ENCODE measurements at places on chromosomes 3 and 15.

- DNase-seq, result no peak
Observed at GRCh38 chr3:130850044-130850797, 43.7 kb upstream of the ATP2C1 start.

DNA sequence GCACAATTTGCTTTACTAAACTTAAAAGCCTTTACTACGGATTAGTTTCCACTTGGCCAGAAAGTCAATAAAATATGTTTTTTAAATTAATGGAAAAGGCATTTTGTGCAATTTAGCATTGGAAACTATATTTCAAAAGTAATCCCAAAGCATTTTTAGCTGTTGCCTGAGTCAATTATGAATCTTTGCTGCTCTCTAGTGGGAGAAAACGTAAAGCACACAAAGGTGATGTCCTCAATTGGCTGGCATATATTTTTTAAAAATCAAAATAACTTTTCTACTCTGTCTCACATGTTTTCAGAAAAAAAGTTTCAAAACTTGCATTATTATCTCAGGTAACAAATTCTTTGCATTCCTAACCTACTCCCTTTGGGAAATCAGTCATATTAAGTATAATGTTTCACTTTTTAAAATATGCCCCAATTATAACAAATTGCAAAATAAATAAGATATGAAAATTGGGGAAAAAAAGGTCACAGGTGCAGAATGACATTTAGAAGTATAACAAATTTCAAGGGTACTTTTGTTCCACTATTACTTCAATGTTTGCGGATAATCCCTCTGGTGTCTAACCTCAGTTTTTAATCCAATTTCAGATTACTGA lies 47.2 kb upstream of the TEX55 start:
- DNase-seq, result no peak

- no peak for DNase-seq
Observed at GRCh38 chr15:79170256-79170664, 79.7 kb upstream of the RASGRF1 start.

DNA sequence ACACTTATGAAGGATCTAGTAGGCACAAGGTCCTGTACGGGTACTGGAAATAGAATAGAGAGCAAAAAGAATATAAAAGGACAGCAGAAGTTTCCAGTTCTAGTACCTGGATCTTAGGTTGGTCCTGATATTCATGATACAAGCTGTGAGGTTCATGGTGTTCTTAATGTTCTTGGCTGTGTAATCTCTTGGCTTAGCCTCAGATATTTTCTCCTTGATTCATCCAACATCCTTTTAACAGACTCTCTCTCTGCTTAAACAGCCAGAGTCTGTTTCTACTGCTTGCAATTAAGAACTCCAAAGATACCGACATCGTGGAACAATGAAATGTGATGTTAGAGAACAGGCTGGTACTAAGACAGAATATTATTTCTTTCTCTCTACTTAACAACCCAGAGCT lies 49.9 kb downstream of the CNTN3 start:
- DNase-seq, result no peak

- no peak for DNase-seq
Observed at GRCh38 chr3:111874177-111874820, 15.2 kb downstream of the PHLDB2 start.

- no peak for DNase-seq
Observed at GRCh38 chr3:55461896-55462295, 25.2 kb downstream of the WNT5A start.

GRCh38 chr15:29849218-29849617 lies 26.9 kb upstream of the TJP1 start:
- no peak for DNase-seq

GRCh38 chr3:37526511-37526910 lies 335.2 kb upstream of the CTDSPL start:
- no peak for DNase-seq

DNA sequence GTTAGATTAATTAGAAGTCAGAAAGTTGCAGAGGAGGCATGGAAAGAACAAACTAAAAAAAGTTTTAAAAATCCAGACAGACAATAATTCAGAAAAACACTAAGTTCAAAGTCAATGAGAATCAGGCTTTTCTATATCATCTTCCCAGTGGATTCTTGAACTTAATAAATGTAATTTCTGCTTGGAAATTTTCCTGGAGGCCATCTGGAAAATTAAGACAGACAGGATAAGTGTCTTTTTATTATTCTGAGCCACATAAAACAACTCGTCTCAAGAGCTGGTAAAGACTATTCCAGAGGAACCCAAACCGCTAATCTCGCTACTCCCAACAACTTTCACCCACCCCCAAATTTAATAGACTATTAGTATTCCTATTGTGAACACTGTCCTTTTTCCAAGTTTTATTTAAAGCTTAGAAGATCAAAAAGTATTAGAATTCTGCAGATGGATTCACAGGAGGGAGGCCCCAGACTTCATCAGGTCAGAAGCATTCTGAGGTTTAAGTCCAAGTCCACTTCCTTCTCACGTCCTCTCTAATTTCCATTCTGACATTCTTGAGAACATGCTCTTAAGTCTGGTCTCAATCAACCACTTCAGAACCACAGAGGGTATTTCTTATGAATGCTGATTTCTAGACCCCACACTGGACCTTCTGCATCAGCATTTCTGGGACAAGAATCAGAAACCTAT lies 61.3 kb downstream of the ERC2 start:
- no peak for DNase-seq

DNA sequence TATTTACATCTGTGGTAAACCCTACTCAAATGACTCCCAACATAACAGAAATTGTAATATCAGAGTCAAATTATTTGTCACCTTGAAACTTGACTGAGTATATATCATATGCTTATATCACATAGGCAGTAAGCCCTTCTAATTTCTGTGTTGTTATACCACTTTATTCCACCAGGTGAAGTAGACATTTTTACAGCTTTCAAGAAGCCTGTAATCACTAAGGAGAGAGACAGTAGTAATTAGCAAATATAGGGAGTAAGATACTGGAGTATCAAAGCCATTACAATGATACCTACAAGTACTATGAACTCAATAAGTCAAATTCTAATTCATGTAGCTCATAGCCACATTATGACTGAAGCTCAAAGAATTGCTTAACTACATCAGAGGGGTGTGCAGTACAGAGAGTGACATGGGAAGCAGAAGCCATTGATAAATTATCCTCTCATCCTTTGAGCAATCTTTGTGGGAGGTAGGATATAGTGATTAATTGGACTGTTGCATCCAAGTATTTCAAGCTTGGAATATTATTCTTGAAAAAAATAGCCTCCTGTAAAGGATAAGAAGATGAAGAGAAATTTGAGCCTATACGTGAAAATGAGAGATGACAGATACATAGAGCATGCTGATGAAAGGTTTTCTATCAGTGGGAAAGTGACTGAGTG lies 1005.9 kb downstream of the ZPLD1 start:
- DNase-seq, result no peak

- no peak for DNase-seq
Observed at GRCh38 chr3:185172086-185173049, 19.5 kb upstream of the C3orf70 start.

- no peak for DNase-seq
Observed at GRCh38 chr3:47434849-47435248, 40.9 kb downstream of the SCAP start.

DNA sequence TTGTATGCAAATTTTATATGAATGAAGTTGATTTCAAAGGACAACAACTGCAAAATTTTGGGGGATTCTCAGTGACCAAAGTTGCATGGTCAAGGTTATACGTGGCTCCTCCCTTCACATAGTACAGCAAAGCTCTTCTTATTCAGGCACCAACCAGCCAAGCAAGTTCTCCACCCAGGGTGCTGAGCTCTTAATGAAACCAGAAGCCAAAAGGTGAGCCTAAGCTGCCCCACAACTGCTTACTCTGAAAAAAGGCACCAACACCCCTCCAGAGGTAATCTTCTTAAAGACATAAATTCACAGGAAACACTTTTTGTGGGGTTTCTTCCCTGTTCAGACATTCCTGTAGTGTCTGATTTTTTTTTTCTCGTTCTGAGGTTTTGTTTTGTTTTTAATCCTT lies 106.1 kb upstream of the GMNC start:
- no peak for DNase-seq

DNA sequence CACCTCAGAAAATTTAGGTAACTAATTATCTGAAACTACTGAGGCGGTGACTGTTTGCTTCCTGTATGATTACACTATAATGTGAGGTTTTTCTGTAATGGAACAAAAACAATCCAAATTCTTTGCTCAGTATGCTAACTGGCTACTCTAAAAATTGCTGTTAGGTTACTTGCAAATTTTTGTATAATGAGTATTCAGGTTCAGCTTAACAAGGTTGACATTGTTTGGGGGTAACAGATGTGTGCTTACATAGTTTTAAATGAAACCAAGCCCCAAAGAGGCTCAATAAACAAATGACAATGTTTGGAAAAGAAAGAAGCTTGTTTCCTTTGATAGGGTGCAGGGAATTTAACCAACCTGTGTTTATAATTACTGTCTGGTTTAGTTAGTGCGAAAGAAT lies 414.5 kb upstream of the MDFIC2 start:
- DNase-seq, result no peak

- no peak for DNase-seq
Observed at GRCh38 chr15:89070197-89071124, 17.8 kb upstream of the ABHD2 start.

GRCh38 chr3:53154881-53155285 lies 6.1 kb upstream of the PRKCD start:
- no peak for DNase-seq

DNA sequence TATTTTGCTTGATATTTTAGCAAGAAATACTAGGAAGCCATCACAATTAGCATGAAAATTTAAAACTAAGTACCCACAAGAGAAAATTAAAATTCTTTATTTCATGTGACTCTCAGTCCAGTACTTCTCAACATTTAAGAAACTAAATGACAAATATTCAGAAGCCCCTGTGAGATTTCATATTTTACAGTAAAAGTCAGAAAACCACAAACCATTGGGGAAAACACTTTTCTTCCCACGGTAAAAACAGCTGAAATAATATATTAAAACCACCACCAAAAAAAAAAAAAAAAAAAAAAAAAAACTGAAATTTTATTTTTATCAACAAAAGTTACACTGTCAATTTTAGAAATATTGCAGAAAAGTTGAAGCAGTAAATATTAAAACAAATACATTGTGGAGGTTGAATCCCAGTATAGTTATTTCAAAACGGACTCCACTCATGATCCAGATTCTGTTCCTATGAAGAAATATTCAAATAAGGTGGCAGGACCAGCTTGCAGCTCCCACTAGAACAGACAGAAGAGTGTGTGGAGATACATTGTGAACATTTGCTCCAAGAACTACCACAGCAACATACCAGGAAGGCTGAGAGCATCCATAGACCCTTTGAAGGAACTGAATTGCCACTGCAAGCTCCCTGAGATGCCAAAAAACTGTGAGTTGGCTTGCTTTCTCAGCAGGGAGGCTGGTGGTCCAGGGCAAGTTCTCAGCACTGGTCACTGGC lies 308.2 kb downstream of the CTNNB1 start:
- no peak for DNase-seq

DNA sequence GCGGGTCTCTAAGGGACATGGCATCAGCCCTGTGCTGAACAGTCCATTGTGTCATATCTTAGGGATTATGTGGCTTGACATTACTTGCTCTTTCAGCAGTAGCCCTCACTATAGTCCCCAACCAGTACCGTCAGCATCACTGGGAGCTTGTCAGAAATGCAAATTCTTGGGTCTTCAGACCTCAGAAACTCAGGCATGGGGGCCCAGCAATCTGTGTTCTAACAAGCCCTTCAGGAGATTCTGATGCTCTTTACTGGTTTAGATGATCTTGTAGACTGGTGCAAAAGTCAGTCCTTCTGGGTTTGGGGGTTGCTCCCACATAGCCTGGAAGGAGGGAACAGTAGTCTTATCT lies 39.0 kb upstream of the TRAK1 start:
- DNase-seq, result no peak

GRCh38 chr3:81581966-81582599 lies 179.4 kb downstream of the GBE1 start:
- DNase-seq, result no peak

DNA sequence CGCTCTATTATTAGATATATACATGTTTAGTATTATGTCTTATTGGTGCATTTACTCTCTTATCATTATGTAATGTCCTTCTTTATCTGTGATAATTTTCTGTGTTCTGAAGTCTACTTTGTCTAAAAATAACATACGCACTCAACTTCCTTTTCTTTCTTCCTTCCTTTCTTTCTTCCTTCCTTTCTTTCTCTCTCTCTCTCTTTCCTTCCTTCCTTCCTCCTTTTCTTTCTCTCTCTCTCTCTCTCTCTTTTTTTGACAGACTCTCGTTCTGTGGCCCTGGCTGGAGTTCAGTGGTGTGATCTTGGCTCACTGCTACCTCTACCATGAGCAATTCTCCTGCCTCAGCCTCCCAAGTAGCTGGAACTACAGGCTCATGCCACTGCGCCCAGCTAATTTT lies 15.2 kb downstream of the ADIPOQ start:
- no peak for DNase-seq

DNA sequence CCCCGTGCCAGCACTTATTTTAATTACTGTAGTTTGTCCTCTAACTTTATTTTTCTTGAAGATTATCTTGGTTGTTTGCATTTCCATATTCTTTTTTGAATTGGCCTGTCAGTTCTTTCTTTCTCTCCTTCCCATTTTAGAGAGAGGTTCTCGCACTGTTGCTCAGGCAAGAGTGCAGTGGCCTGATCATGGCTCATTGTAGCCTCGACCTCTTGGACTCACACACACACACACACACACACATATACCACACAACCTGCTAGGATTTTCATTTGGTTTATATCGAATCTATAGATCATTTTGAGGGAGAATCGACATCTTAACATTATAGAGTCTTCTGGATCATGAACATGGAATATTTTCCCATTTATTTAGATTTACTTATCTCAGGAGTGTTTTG lies 8.7 kb downstream of the FEM1B start:
- DNase-seq, result no peak

DNA sequence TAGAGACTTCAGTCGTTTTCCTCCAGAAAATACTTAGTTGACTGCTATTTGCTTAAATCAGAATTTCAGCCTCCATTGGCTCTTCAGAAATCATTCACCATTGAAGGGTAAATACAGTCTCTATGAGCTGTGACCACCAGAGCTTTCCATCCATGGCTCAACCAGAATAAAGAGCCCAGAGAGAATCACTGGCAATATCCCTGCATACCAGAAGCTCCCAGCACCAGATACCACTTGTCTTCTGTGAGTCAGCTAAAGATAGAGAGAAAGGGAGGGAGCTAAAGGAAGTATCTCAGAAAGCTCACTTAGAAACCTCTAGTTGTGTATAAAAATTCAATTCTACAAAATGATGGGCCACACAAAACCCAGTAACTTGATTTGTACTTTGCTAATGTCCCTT lies 115.2 kb upstream of the TMCO5A start:
- DNase-seq, result no peak

DNA sequence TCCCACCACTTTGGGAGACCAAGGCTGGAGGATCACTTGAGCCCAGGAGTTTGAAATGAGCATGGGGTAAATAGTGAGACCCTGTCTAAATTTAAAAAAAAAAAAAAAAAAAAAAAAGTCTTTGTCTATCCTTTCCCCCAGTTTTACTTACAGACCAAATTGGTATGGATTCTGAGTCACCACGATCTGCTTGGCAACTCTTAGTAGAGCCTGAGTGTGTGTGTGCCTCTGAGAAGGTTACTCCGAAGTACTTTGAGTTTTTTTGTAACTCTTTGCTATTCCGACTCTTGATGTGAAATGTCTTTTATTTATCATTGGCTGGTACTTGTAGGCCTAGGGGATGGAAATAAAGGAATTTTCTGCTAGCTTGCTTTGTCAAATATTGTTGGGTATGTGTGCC lies 63.3 kb downstream of the RBM6 start:
- DNase-seq, result no peak

- DNase-seq, result no peak
Observed at GRCh38 chr3:152284906-152285305, 16.2 kb downstream of the MBNL1 start.
